ENCODE measurements at places on chromosomes 6 and 20.

GRCh38 chr6:38068854-38069590 is 249.5 kb downstream of the ZFAND3 start:
- peak; percentile 22 for DNase-seq

DNA sequence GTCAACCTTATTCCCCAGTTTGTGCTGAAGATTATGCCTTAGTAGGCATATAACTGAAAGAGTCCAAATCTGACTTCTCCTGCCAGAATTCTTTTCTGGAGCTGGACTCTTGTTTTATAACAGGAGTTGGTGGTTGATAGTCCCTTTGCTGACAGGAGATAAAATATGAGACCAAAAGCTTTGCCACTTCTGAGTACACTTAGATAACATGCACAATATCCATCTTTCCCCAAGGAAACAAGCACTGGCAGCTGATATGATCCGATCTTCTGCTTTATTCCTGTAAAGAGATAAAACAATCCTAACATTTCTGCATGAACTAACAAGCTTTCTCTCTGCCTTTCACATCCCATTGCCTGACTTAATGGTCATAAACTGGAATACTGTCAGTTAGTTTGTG is 1265.4 kb upstream of the ADGRB3 start:
- no peak for DNase-seq

GRCh38 chr6:11096109-11096508 is 2.5 kb downstream of the SMIM13 start:
- DNase-seq, result peak; percentile 27

DNA sequence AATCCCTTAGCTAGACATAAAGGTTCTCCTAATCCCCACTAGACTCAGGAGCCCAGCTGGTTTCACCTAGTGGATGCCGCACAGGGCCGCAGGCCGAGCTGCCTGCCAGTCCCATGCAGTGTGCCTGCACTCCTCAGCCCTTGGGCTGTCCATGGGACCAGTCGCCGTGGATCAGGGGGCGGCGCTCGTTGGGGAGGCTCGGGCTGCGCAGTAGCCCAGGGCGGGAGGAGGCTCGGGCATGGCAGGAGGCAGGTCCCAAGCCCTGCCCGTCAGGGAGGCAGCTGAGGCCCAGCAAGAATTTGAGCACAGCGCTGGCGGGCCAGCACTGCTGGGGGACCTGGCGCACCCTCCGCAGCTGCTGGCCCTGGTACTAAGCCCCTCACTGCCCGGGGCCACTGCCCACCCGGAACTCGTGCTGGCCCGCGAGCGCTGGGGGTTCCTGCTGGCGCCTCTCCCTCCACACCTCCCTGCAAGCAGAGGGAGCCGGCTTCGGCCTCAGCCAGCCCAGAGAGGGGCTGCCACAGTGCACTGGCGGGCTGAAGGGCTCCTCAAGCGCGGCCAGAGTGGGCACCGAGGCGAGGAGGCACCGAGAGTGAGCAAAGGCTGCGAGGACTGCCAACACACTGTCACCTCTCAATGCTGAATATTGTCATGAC is 307.8 kb downstream of the C6orf118 start:
- DNase-seq, result no peak

- DNase-seq, result no peak
Measured at GRCh38 chr6:30747902-30748769, 3.8 kb upstream of the IER3 start.

- no peak for DNase-seq
Measured at GRCh38 chr6:1525364-1526038, 84.2 kb upstream of the FOXC1 start.

DNA sequence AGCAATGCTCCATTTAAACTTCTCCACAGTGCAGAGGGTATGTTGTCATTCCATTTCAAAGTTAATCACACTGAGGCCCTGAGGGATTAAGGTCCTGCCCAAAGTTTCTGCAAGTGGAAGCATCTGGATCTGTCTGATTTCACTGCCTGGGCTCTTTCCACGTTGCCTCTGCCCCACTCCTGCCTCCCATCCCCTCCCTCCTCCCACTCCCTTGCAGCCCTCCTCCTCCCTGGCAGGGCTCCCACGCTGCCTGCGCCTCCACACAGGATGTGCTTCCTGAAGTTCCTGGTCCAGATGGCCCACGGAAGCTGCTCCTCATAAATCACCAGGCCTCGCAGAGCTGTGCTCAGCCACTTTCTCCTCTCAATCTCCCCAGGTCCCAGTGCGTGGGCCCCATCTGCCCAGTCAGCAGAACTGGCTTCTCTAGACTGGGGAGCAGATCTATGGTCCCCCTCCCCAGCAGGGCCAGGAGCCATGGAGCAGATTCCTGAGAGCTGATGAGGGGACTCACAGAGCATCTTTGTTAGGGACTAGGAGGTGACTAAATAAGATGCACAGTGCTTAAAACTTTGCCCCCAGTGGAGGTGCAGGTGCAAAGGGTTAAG is 65.4 kb upstream of the MAFB start:
- peak; percentile 8 for DNase-seq

GRCh38 chr6:11494786-11495564 is 42.6 kb upstream of the TMEM170B start:
- no peak for DNase-seq

DNA sequence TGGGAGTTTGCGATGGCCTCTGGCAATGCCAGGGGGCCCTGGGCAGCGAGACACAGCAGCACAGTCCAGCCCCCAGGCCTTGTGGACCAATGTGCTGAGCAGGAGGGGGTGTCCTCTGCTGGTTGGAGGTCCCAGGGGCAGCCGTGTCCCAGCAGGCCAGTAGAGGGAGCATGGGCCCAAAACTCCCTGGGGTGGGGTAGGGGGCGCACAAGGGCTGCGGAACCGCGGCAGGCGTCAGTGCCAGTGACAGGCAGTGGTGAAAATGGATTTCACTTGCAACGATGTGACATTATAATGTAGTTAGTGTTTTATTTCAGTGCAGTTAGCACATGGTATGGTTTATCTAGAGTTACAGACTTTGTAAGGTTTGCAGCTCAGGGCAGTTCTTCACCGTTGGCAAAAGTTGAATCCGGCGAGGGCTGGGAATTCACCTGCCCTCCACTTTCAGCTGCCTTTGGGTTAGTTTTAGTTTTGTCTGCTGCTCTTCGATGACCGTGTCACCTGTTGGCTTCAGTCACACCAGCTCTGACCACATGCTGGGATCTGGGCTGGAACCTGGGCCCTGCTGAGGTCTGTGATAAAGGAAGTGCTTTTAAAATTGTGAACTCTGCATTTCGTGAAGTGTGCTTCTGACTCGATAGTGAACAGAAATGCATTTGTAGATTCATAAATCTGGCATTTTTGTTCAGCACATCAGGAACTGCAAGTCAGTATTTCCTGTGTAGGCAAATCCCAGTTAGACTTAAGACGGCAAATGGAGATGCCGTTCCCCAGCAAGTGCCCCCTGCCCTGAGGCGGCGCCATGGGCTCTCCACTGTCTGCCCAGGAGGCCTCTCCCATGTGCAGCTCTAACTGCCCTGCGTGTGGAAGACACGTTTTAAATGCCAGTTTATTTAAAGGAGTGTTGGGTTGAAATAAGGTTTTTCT is 46.8 kb downstream of the PYGB start:
- DNase-seq, result no peak

DNA sequence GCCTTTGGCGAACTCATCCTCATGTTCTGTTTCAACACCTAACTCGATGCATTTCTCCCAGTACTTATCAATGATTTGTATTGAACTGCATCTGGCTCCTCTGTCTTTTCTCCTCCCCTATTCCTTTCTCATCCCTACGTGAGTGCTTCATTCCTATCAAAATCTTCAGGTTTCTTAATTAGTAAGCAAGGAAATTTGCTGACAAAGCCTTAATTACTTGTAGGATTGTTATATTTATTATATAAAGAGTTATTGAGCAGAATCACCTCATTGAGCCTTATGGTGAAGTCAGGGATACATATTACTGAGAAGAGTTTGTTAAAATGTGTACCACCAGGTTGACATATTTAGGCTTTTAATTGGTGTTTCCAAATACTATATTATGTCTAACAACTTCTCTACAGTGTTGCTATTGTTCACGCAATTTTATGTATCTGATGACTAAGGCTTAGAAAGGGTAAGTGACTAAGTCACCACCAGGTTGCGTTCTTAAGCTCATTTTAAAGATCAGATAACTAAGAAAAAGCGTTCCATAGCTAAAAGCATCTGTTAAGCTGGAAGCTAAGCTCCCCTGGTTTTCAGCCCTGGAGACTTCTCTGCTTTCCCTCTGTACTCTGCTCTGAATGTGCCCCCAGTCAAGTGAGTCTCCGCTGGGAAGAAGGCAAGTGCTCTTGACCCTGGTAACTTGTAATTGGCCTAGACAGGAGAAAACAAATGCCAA is 18.9 kb downstream of the SCGN start:
- DNase-seq, result no peak

DNA sequence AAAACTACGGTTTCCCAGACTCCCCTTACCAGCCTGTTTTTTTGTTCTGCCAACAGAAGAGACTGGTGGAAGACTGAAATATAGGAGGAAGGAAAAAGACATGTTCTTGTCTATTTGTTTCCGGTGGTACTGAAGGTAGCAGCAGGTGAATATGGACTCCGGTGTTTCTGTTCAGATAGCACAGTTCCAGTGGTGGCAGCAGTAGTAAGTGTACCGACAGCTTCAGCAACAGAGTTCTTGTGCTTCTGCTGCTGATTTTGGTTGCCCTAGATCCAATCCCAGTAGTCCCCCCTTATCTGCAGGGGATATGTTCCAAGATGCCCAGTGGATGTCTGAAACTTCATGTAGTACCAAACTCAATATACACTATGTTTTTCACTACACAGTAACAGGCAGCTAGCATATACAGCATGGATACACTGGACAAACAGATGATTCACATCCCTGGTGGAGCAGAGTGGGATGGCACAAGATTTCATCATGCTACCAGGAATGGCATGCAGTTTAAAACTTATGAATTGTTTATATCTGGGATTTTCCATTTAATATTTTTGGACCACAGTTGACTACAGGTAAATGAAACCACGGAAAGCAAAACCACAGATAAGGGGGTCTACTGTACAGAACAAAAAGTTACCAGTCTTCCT is 301.8 kb downstream of the BTBD9 start:
- DNase-seq, result no peak

- no peak for DNase-seq
Measured at GRCh38 chr6:31765910-31766794, 3.7 kb downstream of the SAPCD1 start.

- DNase-seq, result no peak
Measured at GRCh38 chr6:45857827-45858226, 157.8 kb downstream of the CLIC5 start.

- no peak for DNase-seq
Measured at GRCh38 chr6:38290133-38290799, 349.5 kb downstream of the BTBD9 start.

DNA sequence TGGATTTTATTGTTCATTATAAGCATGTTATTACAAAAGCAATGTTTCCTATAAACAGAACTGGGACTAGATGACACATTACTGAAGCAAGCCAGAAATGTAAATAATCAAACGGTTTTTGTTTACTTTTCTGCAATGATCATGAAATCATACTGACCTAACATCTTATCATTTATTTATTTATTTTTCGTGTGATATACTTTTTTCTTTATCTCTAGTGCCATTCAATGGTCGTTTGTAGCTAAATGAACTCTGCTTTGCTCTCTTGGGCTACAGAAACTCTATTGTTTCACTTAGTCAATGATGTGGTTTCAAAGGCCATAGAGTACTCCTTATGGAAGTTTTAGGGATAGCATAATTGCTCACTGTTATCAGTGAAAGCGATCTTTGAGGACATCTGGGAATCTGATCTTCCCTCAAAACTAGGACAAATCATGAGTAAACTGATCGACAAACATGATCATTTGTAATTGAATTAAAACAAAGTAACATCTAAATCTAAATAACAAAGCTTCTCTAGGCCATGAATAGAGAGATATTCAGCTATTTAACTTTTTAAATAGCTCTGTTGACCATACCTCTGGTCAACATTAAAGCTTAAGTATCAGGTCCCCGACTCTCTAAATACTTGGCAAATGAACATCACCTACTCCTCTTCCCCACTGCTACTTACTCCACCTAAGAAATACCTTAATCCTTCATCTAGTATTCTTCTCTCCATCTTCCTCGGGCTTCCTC is 933.4 kb downstream of the TFAP2A start:
- DNase-seq, result no peak

- DNase-seq, result no peak
Measured at GRCh38 chr6:85569323-85569722, 24.3 kb downstream of the SNX14 start.

- no peak for DNase-seq
Measured at GRCh38 chr6:116349216-116349615, 21.5 kb upstream of the DSE start.

GRCh38 chr20:33612001-33612400 is 50.1 kb upstream of the C20orf144 start:
- no peak for DNase-seq

DNA sequence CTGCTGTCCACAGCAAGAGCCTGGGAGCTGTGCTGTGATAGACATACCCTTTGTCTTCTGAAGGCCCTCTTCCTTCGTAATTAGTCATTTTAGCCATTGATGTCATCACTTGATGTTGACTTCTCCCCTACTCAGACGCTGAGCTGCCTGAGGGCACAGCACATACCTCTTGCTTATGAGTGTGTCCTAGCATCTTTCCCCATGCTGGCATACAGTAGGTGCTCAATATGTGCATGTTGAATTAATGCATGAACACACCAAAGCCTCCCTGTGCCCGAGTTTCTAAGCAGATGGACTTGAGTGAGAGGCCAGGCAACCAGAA is 35.8 kb upstream of the FAM83D start:
- DNase-seq, result no peak

GRCh38 chr6:170127151-170127550 is 163.7 kb downstream of the DLL1 start:
- no peak for DNase-seq

DNA sequence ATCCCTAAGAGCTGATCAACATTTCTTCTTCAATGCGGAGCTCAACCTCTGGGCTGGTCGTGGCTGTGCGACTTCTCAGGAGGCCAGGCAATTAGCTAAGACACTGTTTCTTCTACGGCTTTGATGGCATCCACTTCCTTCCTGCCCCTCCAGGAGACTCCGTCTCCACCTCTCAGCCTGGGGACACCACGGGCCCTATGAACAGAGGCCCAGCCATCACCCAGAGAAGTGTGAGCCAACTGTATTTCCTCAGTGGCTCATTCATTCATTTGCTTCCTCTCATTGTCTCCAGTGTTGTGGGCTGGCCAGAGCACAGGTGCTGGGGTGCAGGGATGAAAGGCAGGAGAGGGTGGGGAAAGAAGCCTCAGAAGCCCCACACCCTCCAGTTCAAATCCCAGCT is 51.8 kb upstream of the APCDD1L start:
- DNase-seq, result no peak

DNA sequence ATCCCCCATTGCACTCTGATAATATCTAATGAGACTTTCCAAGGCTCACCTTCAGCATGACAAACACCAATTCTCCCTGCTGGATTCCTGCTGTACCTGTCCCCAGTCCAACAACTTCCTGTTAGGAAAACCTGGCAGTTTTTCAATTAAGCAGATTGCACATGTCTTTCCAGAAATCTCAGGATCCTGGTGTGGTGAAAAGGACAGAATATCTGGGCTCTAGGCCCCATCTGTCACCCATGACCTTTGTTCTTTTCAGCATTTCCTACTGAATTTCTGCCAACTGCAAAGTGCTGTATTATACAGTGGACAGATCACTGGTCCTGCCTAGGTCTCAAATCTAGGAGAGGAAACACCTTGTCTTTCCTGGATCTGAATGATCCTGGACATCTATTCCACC is 27.7 kb upstream of the DTNBP1 start:
- DNase-seq, result no peak
